Kidney glomerular epithelial cell (primary cell): ENCODE measurements at places on chromosomes 1 and 21.
A peak's percentile ranks its signal among the peaks of the same experiment; 100 is the strongest.

DNA sequence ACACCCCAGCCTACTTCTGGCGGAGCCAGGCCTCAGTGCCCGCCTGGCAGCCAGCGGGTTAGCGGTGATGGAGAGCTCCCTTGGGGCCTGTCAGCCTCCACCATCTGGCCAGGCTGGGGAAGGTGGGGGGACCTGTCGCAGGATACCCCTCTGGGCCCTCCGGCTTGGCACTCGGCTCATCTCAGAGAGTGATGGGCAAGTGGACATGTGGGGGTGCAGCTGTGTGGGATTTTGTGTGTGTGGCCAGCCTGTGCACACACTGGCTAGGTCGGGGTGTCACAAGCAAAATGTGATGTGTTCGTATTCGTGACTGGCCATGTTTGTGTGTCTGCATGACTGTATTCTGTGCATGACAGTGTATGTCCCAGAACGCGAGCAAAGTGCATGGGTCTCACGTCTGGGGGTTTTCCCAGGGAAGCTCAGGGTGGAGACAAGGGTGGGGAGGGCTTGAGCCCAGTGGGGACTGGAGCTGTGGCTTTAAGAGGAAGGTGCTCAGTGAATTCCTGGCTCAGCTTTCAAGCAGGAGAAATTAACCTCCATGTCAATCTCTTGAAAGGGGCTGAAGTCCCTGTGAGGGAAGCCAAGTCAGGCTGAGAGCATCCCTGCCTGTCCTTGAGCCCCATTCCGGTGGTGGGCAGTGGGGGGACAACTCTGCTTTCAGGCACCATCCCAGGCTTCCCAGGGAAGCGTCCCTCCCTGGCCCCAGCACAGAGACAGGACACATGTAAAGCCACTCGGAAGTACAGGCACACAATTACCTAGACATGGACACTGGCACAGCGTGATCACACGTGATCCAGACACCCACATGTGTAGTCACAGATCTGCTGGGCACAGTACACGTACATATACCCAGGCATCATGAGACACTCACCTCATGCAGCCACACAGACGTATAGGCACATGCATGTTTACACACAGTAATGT, 21.1 kb upstream of the ADGRB2 start:
- no peak for DNase-seq

DNA sequence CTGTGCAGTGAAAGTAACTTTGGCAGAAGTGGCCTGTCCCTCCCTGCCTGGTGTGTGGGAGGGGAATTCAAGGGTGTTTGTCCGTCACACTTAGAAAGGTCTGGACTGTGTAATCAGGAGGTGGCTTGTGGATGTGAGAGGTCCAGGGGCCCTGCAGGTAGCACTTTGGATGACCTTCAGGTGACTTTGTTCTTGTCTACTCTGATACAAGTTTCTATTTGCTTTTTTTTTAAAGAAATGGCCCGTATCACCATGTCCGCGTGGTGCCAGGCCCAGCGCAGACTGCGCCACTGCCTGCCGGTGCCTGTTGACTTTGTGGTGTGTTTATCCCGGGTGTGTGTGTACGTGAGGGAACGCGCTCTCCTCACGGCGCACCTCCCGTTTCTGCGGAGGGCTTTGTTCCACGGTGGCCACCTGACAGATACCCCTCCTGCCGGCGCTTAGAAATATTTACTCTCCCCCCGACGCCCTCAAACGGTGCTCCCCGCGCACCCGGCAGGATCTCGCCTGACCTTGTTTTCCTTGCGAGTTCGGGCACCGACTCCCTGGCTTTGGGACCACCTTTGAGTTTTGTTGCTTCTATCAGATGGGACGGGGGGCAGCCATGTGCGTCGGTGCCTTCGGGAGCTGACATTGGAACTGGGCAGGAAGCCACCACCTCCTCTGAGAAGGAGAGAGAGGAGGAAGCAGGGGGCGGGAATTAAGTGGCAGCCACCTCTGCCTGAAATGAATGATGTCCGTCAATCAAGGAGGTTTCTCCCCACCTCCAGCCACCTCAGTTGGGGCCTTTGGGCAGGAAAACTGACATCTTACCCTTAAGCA, 119.4 kb downstream of the PRDM16 start:
- DNase-seq, result no peak

DNA sequence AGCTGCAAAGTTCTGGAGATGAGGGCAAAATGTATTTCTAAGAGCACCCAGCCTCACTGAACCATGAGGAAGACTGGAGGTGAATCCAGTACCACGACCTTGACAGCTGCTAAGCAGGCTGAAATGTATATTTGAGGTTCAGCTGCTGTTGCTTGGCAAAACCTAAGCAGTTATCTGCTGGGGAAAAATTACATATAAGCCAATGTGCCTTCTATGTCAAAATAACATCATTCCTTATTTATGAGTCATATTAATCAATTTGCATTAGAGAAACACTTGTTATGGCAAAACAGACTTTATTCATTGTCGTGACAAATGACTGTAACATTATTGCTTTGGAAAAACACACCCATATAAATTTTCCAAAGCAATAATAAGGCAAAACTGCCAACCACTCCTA, 560.5 kb upstream of the NR5A2 start:
- DNase-seq, result no peak

- DNase-seq, result no peak
These were observed 93.4 kb downstream of the BCAR3 start for GRCh38 chr1:93588206-93588605.

DNA sequence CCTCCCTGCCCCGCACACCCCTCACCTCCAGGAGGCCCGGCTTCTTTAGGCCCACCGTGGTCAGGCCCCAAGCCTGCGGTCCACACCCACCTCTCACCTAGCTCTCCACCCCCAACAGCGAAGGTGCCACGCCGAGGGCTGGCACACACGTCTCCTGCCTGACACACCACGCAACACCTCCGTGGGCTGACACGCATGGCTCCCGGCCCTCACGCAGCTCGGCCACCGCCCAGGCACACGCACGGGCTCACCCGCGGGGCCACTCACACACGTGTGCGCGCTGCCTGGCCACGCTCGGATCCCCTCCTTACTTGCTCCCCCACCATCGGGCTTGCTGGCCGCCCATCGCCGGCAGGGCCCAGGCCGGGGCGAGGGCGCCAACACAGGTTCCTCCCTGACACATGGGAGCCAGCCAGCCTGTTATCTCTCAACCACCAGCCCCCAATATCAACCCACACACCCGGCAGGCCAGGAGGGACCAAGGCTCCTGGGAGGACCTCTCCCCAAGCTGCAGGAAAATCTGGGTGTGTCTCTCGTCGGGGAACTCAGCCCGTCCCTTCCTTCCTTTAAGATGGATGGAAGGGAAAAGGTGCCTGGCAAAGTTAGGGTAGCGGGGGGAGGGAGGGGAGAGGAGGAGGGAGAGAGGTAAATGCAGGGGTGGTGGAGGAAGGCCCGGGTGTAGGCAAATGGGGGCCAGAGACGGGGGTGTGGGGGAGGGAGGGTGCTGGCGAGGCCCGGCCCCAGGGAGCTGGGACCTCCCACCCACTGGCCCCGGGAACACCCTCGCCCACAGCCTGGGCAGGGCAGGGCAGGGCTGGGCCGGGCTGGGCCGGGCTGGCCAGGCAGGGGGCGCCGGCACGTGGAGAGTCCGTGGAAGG, 546 bp downstream of the ELOVL1 start:
- DNase-seq, result peak; percentile 52

DNA sequence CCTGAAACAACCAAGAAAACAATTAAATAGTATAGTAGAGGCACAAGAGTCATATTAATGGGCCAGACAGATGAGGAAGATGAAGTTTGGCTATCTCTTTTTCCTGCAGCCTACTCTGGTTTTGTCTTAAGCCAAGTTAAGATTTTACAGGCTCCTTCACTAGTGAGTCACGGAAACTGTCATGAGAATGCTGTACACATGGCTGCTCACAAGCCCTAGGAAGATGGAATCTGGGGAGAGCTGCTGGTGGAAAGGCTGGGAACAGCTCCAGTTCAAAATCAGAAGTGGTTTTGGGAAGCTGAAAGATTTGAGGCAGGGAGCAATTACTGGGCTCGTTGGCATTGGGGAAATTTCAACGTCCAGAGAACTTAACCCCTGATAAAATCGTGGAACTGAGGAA, 46.4 kb upstream of the S1PR1 start:
- no peak for DNase-seq

DNA sequence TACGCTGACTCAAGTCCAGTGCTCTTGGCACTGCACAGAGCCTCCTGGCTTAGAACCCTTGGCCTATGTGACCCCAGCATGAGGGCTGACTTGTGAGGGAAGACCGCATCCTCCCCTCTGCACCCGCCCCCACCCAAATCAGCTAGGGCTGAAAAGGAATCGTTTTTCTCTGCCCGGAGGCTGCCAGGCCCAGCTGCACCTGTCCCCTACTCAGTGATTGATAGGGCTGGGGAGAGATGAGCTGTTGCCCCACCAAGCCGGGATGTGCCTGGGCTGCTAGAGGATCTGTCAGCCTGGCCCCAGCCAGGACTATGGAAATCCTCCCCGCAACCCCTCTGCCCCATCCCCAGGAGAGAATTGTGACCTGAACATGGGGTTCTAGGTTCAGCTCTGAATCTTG, 20.6 kb downstream of the MYOG start:
- DNase-seq, result no peak

DNA sequence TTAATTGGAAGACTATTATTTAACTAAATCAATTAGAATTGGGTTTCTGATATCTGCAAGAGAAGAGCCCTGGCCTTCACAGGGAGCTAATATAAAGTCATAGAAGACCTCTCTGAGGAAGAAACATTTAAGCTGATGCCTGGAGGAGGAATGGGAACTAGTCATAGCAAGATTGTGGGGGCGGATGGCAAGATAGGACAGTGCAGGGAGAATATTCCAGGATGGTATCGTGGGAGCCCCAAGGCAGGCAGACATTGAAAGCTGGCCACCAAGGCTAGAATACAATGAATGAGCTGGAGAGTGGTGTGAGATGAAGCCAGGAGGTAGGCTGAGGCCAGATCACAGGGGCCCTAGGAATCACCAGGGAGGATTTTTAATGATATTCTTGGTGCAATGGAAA, 20.8 kb upstream of the MYSM1 start:
- DNase-seq, result no peak

DNA sequence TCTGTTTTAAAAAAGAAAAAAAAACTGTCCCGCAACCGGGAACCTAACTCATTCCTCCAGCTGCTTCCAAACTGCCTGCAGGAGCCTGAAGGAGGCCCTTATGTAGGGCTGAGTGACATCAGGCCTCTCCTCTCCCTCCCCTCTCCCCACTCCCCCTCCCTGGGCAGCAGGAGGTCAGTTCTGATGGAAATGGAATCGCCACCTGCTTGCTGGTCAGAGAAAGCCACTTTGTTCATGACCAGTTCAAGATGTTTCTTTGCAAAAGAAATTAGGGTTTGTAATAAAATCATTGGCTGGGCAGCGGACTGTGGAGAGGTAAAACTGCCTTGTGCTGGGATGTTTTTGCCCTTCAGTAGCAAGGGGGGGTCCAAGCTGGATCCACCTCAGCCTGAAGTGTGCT, at the start of gene MAP1LC3C:
TSS of gene MAP1LC3C (minus strand) at position 73 of the 400 bp plus-strand sequence. CDS start 90 bp downstream, outside the sequence.
- DNase-seq, result no peak

GRCh38 chr1:71054791-71055190, 7.2 kb upstream of the PTGER3 start:
- no peak for DNase-seq

GRCh38 chr1:153929426-153929825, 6.7 kb upstream of the GATAD2B start:
- no peak for DNase-seq

DNA sequence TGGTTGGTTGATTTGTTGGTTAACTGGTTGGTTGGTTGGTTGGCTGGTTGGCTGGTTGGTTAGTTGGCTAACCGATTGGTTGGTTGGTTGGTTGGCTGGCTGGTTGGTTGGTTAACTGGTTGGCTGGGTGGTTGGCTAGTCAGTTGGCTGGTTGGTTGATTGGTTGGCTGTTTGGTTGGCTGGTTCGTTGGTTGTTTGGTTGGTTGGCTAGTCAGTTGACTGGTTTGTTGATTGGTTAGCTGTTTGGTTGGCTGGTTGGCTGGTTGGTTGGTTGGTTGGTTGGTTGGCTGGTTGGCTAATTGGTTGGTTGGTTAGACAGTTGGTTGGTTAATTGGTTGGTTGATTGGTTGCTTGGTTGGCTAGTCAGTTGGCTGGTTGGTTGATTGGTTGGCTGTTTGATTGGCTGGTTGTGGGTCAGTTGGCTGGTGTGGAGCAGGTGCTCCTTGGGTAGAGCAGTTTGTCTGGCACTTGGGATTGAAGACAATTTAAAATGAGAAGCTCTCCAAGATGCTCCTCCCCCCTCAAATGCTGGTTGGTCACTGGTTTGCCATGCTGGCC, 6.9 kb downstream of the RSPH1 start:
- DNase-seq, result no peak

DNA sequence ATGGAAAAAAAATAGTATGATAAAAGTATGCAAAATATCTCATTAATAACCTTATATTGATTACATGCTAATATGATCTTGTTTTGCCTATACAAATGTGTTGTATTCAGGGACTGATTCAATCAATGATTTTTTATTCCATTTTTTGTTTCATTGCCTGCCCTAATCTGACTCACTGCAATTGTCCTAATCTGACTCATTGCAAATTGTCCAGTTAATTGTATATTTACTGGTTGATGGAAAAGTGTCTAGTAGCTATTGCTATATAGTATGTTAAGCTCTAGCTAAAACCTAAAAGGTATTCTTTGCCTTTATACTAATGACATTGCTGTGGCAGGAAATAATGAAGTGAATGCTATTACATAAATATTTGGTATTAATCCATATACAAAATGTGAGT, 728.9 kb upstream of the ZP4 start:
- DNase-seq, result no peak

DNA sequence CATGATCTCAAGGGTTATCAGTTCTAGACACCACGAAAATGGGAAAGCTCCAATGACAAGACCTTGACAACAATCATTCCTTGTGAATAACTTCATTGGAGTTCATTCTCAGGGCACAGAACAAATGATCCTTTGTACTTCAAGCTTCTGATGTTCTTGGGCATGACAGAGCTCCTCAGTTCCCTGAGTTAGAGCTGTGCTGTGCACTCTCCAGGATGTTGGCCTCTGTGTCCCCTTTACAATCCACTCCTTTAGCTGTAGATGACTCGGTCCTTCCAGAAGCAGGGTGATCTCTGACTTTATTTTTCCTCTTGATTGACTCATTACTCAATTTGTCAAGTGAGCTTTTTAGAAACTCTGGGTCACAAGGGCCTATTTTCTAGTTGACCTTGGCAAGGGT, 3.9 kb upstream of the FAM78B start:
- DNase-seq, result no peak

GRCh38 chr1:90402893-90403849, 313.9 kb downstream of the BARHL2 start:
- peak; percentile 94 for DNase-seq

DNA sequence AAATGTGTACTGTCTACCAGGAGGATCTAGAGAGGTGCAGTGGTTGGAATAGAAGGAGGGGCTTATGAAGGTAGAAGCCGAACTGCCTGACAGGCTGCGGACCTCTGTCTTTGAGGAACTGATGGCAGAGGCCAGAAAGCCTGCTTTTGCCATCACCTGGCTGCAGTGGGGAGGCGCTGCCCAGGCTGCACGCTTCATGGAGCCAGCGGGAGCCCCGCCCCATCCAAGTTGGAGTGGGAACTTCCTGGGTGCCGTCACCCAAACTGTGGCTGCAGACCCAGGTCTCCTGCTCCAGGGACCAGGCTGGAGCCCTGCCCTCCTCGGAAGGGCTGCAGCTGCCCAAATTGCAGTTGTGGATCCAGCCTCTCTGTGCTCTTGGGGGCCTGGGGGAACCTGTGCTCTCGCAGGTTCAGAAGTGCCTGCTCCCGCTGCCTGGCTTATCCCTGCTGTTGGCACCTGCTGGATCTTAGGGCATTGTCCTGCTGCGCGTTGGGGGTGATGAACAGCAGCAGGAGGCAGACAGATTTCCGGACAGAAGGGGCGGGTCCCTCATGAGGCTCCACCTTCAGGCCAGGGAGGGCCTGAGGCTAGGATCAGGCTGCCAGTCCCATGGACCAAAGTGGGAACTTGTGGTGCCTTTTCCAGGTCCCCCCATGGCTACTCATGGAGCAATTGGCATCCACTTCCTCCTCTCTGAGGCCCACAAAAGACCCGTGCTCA, 118.0 kb upstream of the PLPPR4 start:
- no peak for DNase-seq
